ENCODE measurements at places on chromosomes 4 and X.

DNA sequence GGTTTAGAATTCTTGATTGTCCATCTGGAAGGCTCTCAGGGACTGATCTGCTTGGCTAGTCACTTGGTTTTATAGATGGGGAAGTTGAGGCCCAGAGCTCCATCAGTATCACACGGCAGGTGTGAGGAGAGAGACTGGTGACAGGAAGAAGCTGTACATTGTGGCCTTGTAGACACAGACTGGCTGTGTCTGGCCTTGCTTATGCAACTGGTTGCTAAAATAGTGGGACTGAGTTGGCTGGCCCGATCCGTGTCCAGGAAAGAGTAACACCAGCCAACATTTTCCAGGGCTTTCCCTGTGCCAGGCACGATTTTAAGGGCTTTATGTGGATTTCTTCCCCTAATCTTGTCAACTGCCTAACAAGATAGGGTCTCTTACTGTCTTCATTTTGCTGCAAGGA lies 2.8 kb downstream of the TBC1D14 start:
- no peak overlapping the region for H3K27ac ChIP-seq
- H3K36me3 ChIP-seq: no peaks in the 10 kb centered on the region
- ATAC-seq: no peak
- peaks cover under 1% of the 10 kb centered on the region for H3K27me3 ChIP-seq

DNA sequence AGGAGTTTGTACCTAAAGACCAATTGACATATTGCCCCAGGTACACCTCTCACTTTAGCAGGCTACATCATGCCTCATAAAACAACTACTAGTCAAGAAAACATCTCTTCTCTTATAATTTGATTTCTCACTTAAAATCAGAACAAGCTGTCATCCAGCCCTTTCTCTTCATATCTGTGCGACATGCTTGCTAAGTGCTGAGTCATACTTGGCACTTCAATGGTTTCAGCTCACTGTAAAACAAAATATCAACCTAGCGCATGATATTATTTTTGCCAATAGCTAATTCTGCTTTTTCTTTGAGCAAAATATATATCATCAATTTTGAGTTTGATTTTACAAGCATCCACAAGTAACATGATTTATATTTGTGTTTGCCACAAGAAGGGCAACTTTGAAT lies 27.9 kb upstream of the FUNDC1 start:
- no peaks in the 10 kb centered on the region for H3K4me1 ChIP-seq
- no peaks in the 10 kb centered on the region for H3K36me3 ChIP-seq
- H3K4me3 ChIP-seq: no peak overlapping the region
- no peak overlapping the region for H3K27ac ChIP-seq
- no peak for ATAC-seq
- H3K27me3 ChIP-seq: no peaks in the 10 kb centered on the region

- no peak overlapping the region for H3K27ac ChIP-seq
- peaks cover 4% of the 10 kb centered on the region for H3K27me3 ChIP-seq
- no peaks in the 10 kb centered on the region for H3K36me3 ChIP-seq
- H3K4me3 ChIP-seq: no peak overlapping the region
- H3K4me1 ChIP-seq: no peaks in the 10 kb centered on the region
Observed at GRCh38 chrX:39677585-39677977, 420.2 kb downstream of the BCOR start.

DNA sequence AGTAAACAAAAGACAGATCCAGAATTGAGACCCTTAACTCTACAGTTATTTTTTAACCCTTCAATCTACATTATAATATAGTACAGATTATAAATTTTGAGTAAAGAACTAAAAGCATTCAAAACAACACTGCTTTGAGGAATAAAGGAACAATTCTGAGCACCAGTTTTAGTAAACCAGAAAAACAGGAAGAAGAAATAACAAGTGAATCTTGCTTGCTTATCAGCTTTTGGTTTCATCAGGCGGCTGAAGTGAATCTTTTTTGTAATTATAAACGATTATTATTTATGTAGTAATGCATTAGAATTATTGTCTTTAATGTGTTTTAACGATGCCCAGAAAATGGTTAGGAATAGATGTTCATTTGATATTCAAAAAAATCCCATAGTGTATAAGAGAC lies 305.4 kb downstream of the ARAP2 start:
- H3K4me1 ChIP-seq: no peaks in the 10 kb centered on the region
- ATAC-seq: no peak
- no peaks in the 10 kb centered on the region for H3K36me3 ChIP-seq
- no peak overlapping the region for H3K27ac ChIP-seq
- H3K27me3 ChIP-seq: no peaks in the 10 kb centered on the region
- H3K4me3 ChIP-seq: no peak overlapping the region

GRCh38 chr4:102627831-102628523 lies 126.8 kb downstream of the NFKB1 start:
- peak; percentile 53 for ATAC-seq
- no peak overlapping the region for H3K4me3 ChIP-seq
- H3K4me1 ChIP-seq: peaks cover 16% of the 10 kb centered on the region

GRCh38 chr4:3517731-3518510 lies 14.3 kb downstream of the LRPAP1 start:
- H3K36me3 ChIP-seq: peaks cover 74% of the 10 kb centered on the region
- no peaks in the 10 kb centered on the region for H3K4me1 ChIP-seq
- ATAC-seq: no peak

- no peaks in the 10 kb centered on the region for H3K36me3 ChIP-seq
- H3K27ac ChIP-seq: no peak overlapping the region
- peaks cover 17% of the 10 kb centered on the region for H3K4me1 ChIP-seq
- ATAC-seq: no peak
- H3K4me3 ChIP-seq: no peak overlapping the region
Observed at GRCh38 chrX:55486736-55487135, 2.9 kb downstream of the USP51 start.

DNA sequence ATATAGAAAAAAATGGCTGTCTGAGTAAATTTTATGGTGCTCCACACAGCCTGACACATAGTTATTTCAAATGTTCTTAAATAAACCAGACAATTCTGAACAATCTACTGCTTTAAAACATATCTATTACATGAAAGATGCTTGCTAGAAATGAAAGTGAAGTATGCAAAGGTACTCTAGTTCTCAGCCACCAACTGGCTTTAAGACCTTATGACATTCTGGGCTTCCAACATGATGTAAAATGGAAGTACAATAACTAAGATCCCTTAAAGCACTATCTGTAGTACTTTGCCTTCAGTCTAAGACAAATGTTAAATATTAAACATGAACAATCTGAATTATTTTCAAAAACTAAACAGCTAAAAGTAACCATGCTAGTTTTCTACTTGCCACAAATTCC lies 17.3 kb downstream of the HUWE1 start:
- no peak overlapping the region for H3K27ac ChIP-seq
- no peak for ATAC-seq
- no peak overlapping the region for H3K4me3 ChIP-seq
- no peaks in the 10 kb centered on the region for H3K27me3 ChIP-seq

DNA sequence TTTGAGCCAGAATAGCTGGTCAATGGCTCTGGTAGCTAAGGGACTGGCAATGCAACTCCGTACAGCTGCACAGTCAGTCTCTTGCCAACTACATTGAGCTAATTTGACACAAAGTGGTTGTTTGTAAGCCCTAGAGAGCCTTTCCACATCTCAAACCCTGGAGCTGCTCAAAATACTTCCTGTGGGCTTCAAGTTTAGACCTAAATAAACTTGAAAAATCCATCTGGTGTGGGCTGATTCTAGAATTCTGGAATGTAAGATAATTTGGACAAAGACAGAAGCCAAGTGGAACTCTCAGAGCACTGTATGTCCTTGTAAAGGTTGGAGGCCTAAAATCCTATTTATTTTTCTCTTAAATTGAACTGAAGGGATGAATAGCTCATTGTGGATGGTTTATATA lies 380.8 kb downstream of the SPRY1 start:
- H3K4me3 ChIP-seq: no peak overlapping the region
- peaks cover 9% of the 10 kb centered on the region for H3K4me1 ChIP-seq
- no peak for ATAC-seq
- no peaks in the 10 kb centered on the region for H3K36me3 ChIP-seq

DNA sequence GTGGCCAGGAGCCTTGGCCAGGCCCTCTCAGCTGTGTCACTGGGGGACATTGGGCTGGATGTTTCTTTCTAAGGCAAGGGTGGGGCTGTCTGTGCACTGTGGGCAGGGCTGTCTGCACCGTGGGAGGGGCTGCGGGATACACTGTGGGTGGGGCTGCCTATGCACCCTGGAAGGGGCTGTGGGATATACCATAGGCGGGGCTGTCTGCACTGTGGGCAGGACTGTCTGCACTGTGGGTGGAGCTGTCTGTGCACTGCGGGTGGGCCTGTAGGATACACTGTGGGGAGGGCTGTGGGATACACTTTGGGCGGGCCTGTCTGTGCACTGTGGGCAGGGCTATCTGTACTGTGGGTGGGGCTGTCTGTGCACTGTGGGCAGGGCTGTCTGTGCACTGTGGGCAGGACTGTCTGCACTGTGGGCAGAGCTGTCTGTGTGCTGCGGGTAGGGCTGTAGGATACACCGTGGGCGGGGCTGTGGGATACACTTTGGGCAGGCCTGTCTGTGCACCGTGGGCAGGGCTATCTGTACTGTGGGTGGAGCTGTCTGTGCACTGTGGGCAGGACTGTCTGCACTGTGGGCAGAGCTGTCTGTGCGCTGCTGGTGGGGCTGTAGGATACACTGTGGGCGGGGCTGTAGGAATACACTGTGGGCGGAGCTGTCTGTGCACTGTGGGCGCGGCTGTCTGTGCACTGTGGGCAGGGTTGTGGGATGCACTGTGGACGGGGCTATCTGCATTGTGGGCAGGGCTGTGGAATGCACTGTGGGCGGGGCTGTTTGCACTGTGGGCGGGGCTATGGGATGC lies 31.1 kb downstream of the ACOX3 start:
- ATAC-seq: no peak
- H3K4me1 ChIP-seq: peaks cover 10% of the 10 kb centered on the region
- no peak overlapping the region for H3K27ac ChIP-seq
- no peak overlapping the region for H3K4me3 ChIP-seq

- no peaks in the 10 kb centered on the region for H3K27me3 ChIP-seq
- peaks cover 8% of the 10 kb centered on the region for H3K36me3 ChIP-seq
- no peak overlapping the region for H3K27ac ChIP-seq
- H3K4me1 ChIP-seq: no peaks in the 10 kb centered on the region
Observed at GRCh38 chr4:151114338-151114737, 14.9 kb downstream of the RPS3A start.

- no peaks in the 10 kb centered on the region for H3K27me3 ChIP-seq
- H3K4me3 ChIP-seq: no peak overlapping the region
- H3K36me3 ChIP-seq: peaks cover 24% of the 10 kb centered on the region
Observed at GRCh38 chrX:2600564-2600963, 90.5 kb upstream of the CD99 start.

DNA sequence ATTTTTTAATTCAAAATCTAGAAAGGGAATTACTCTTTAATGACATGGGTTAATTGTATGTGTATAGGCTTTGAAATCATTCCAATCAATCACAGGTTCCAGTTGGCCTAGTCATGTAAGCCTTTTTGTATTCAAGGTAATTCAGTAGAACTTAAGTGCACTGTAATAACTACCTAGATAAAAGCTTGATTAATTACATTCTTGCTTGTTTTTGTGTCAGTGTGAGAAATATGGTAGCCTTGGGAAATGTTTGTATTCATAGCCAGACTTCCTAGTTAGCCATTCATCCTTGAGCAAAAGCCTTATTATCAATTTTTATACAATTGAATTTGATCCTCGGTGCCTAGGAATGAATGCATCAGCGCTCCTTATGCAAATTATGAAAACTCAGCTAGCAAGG lies 33.5 kb downstream of the TKTL2 start:
- H3K4me1 ChIP-seq: peaks cover under 1% of the 10 kb centered on the region
- H3K4me3 ChIP-seq: no peak overlapping the region
- no peaks in the 10 kb centered on the region for H3K36me3 ChIP-seq
- H3K27me3 ChIP-seq: no peaks in the 10 kb centered on the region
- no peak for ATAC-seq

DNA sequence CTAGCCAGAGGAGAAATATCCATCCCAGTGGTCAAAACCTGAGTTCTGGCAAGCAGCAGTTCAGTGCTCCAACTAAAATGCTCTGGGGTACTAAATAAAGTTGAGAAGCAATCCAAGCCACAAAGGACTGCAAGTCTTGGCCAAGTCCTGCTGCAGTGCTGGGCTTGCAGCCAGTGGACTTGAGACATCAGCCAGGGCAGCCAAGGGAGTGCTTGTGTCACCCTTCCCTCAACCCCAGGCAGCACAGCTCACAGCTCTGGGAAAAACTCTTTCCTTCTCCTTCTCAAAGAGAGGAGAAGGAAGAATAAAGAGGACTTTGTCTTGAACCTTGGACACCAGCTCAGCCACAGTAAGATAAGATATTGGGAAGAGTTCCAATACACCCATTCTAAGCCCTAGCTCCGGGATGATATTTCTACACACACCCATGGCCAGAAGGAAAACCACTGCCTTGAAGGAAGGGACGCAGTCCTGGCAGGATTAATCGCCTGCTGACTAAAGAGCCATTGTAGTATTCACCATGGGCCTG lies 99.8 kb downstream of the PTCHD1 start:
- ATAC-seq: no peak
- H3K27ac ChIP-seq: no peak overlapping the region
- no peaks in the 10 kb centered on the region for H3K4me1 ChIP-seq
- no peak overlapping the region for H3K4me3 ChIP-seq
- H3K36me3 ChIP-seq: no peaks in the 10 kb centered on the region

GRCh38 chrX:111519215-111519614 lies 7.8 kb downstream of the SERTM2 start:
- H3K36me3 ChIP-seq: no peaks in the 10 kb centered on the region
- ATAC-seq: no peak
- no peak overlapping the region for H3K27ac ChIP-seq
- no peaks in the 10 kb centered on the region for H3K27me3 ChIP-seq
- H3K4me3 ChIP-seq: no peak overlapping the region
- no peaks in the 10 kb centered on the region for H3K4me1 ChIP-seq

DNA sequence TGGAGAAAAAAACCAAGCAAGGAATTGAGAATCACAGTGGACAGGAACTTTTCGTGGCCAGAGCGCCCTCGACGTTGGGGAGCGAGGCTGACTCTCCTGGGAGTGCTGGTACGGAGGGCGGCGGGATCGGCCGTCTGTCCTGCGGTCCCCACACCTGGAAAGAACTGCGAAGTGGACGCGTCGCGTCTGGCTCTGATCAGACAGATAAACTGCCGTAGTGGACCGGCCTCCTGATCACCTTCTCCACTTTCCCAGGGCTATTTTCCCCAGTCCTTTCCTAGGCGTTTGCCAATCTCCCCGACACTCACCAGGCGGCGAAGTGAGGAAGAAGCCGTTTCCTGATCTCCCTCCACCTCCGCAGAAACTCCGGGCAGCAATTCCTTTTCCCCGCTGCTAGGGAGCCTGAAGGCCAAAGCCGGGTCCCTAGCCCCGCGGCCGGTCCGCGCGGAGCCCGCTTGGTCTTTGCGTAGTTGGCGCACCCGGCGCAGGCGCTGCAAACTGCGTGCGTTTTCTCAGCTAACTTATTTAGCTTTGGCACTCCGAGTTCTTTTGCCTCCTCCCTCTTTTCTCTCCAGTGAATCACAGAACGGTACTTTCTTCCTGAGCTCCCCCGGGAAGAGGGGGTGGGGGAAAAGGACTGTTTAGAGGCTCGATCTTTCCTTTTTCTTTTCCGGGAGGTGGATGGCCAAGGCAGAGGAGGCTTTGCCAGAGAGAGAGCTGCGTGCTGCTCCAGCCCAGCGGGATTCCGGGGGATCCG lies at the start of gene ARSJ:
TSS of gene ARSJ (minus strand) at position 500 of the 757 bp plus-strand sequence. CDS start 813 bp downstream, outside the sequence.
- ATAC-seq: no peak
- H3K36me3 ChIP-seq: peaks cover 1% of the 10 kb centered on the region
- H3K27ac ChIP-seq: no peak within 1 kb of the TSS
- H3K4me3 ChIP-seq: peak within 1 kb of the TSS; percentile 62
- peaks cover 66% of the 10 kb centered on the region for H3K27me3 ChIP-seq

- H3K27me3 ChIP-seq: no peaks in the 10 kb centered on the region
- no peak overlapping the region for H3K27ac ChIP-seq
- no peak overlapping the region for H3K4me3 ChIP-seq
- ATAC-seq: no peak
- H3K4me1 ChIP-seq: no peaks in the 10 kb centered on the region
Observed at GRCh38 chr4:124343661-124344171, 368.8 kb downstream of the ANKRD50 start.

Data from stimulated activated memory B cell treated with anti-CD40 and anti-IgM and Interleukin-4, amounts not matched to agents 10 μg/mL and 1 μg/mL and 100 μg/mL, for 72 hours (primary cell).